NCI-H526 (cell line): ENCODE measurements at places on chromosomes 5 and 9.

DNA sequence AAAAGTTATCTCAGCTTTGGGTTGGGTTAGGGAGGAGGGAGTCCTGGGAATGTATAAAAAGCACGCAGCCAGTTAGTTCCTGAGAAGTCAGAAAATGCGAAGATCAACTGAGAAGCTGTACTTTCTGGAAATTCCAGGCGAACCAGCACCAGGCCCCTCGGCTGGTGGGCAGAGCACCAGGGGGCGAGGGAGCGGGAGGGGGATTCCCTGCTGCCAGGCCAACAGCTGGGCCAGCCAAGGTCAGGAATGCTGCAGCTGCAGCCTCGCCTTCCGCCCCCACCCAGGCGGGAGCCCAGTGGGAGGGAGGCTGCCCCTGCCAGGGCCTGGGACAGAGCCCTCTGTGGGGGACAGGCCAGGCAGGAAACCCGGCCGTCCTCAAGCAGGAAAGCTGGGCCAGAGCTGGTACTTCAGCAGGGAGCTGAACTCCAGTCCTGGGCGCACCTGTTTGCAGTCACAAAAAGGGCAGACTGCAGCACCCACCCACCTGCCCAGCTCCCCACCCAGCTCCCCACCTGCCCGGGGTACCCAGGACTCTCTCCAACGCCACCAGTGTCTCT lies 35.5 kb downstream of the VAV2 start:
- no peak for DNase-seq

GRCh38 chr5:2905741-2906140 lies 154.3 kb upstream of the IRX2 start:
- DNase-seq, result no peak

DNA sequence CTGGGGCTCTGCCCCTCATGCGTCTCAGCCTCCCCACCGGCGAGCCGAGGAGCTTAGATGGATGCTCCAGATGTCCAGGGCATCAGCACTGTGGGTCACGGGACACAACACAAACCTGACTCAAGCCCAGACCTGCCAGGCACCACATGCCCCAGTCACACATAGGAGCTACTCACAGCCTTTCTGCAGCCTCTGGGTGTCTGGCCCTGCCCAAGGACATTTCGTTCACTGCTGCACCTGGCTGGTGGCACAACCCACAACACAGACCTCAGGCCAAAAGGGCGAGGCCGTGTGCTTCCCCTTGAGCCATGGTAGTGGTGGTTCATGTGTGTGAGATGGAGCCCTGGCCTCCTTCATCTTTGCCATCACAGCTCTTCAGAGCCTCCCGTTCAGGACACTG lies 89.6 kb upstream of the FCN2 start:
- DNase-seq, result no peak

DNA sequence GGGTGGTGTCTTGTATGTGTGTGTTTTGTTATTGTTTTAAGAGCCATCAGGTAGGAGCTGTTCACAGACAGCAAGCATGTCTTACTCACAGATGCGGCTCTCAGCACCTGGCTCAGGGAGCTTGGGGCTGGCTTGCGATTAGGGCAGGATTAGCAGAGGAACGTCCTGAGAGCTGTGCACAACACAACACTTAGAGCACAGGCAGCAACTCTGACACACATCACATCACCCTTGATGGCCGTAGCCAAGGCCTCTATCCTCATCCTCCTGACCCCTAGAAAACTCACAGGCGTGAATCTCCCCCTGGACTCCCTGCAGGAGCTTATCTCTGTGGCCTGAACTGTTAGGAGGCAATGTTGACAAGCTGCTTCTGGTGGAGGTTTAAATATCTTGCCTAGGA lies 7.1 kb upstream of the IL17B start:
- DNase-seq, result no peak

DNA sequence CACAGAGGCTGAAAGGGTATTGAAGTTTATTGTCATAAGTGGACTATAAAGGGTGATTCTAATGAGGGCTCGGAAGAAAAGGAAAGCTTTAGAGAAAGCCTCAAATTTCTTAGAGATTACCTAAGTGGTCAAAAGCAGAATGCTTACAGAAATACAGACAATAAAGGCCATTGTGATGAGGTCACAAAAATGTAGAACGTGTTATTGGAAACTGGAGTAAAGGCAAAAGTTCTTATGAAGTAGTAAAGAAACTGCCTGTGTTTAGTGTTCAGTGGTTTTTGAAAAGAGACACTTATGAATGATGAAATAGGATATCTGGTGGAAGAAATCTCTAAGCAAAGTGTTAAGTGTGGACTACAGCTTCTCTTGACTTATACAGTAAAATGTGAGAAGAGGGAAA lies 726.9 kb downstream of the DNAH5 start:
- no peak for DNase-seq

GRCh38 chr5:111555760-111556159 lies 43.4 kb upstream of the STARD4 start:
- no peak for DNase-seq

DNA sequence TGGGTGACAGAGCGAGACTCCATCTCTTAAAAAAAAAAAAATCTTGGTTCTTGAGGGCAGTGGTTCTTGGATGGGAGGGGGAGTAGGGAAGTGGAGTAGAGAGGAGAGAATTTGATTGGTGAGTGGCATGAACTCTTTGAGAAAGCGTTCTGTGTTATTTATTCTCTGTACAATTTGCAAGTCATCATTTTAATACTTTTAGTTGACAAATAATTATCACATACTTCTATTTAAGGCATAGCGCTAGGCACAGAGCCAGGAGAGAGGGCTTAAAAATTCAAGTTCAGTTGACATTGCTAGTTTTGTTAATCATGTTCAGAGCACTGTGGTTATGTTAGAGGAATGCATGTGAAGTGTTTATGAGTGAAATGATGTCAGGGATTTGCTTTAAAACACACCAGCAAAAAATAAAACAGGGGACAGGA lies 24.6 kb downstream of the HSDL2 start:
- no peak for DNase-seq

GRCh38 chr9:127447416-127448111 lies 3.6 kb downstream of the RPL12 start:
- no peak for DNase-seq

DNA sequence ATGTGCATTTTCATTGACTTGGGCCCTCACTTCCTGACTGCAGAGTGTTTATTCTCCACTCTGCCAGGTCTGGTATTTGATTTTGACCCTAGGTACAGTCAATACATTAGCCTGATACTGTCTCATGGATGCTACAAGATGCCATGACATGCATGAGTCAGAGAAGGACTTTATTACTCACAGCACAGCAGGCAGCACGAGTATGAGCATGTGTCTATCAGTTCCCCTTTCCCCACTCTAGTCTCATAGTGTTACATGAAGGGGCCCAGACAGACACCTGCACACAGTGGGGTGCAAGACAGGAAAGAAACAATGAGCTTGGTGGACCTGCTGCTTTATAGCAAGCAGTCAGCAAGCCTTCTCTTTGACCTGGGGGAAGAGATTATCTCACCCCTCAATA lies 19.6 kb downstream of the ITGA2 start:
- DNase-seq, result no peak

- no peak for DNase-seq
These were observed 11.4 kb downstream of the FOXE1 start for GRCh38 chr9:97864396-97864795.

DNA sequence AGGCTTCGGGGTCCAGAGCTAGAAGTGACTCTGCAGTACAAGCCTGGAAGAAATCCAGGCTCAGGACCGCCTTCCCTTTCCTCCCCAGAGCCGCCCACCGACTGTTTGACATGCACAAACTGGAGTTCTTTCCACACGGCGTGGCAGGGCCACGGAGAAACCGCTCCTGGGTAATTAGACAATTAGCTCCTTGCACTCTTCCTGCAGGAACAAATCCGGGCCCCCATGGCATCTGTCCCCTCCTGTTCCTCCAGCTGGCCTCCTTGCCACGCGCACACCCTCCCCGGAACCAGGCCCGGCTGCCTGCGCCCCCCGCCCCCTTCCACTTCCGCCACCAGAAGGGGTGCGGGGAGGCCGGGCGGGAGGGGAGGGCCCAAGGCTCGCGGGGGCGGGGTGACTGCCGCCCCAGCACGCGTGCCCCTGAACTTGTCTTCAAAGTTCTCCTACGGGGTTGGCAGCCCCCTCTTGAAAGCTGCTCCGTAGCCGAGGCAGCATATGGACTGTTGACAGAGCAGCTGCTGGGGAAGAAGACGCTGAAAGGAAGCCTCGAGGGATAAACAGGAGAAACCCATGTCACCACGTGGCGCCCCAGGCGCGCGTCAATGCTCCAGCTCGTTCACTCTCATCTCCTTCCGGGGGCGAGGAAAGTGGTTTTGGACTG lies 74.3 kb downstream of the SEC61B start:
- no peak for DNase-seq

GRCh38 chr9:101591787-101592446 lies 2.9 kb downstream of the PPP3R2 start:
- DNase-seq, result peak; percentile 32
